Activated CD8-positive, alpha-beta memory T cell treated with anti-CD3 and anti-CD28 coated beads, Interleukin-2, amount 10 ng/mL, durations not matched to agents 7 days and 5 days (primary cell): ENCODE measurements at places on chromosomes 12 and 14. TPM values are rescaled to one million over a fixed set of nuclear protein-coding genes. Genes with fewer than 3 reads are reported as not detected.

- no peak overlapping the region for H3K27ac ChIP-seq
- H3K4me1 ChIP-seq: peaks cover 65% of the 10 kb centered on the region
- H3K36me3 ChIP-seq: peaks cover 8% of the 10 kb centered on the region
- no peaks in the 10 kb centered on the region for H3K27me3 ChIP-seq
- DNase-seq: no peak
These were observed 15.4 kb downstream of the PLEKHG3 start for GRCh38 chr14:64719601-64720000.

DNA sequence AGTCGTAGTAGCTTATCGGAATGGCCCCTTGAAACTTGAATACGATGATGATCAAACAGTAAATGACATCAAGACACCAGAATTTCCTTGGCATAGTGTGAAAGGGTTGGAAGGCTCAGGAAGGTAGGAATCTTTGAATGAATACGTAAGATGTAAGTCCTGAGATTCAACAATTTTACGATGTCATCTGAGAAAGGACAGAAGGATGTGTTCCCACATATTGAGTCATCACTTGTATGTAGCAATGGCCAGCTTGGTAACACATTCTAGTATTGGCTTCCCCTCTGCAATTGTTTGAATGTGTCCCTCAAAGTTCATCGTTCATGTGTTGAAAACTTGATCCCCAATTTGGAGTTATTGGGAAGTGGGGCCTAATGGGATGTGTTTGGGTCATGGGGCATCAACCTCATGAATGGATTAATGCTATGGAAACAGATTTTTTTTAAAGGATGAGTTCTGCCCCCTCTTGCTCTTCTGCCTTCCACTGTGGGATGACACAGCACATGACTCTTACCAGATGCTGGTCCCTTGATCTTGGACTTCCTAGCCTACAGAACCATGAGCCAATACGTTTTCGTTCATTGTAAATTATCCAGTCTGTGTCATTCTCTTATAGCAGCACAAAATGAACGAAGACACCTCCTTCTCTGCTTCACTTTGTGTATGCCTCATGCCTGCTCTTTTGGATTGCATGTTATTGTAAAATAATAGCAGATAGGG is 284.6 kb downstream of the BCAT1 start:
- no peak for DNase-seq
- H3K27me3 ChIP-seq: peaks cover 5% of the 10 kb centered on the region
- no peaks in the 10 kb centered on the region for H3K36me3 ChIP-seq

DNA sequence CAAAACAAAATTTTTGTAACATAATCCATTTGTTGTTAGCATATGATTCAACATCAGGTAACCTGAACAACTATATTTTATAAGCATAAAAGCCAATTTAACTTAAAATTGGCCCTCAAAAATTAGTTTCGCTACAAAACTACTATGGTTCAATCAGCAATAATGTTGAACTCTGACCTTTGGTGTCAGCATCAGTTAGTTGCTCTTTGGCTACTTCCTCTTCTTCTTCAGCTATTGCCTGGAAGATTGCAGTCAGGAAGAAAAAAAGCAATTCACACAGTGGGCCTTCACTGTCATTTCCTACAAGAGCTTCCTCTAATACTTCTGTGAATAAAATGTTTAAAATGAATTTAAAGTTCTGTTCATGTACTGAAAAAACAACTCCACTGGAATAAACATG is 78.2 kb upstream of the CFL2 start:
- H3K4me3 ChIP-seq: no peak overlapping the region
- H3K27me3 ChIP-seq: no peaks in the 10 kb centered on the region
- no peak for DNase-seq

GRCh38 chr14:66442953-66443571 is 43.1 kb upstream of the CCDC196 start:
- H3K27ac ChIP-seq: no peak overlapping the region
- no peak for DNase-seq
- no peaks in the 10 kb centered on the region for H3K4me1 ChIP-seq
- H3K36me3 ChIP-seq: no peaks in the 10 kb centered on the region
- no peak overlapping the region for H3K4me3 ChIP-seq
- H3K27me3 ChIP-seq: no peaks in the 10 kb centered on the region

- H3K4me3 ChIP-seq: no peak overlapping the region
- no peak overlapping the region for H3K27ac ChIP-seq
- no peaks in the 10 kb centered on the region for H3K27me3 ChIP-seq
These were observed 262.7 kb upstream of the PLEKHG7 start for GRCh38 chr12:92440072-92440471.

CRIP1 gene
- 574 TPM for total RNA-seq

DDN gene
- total RNA-seq: 0.66 TPM
